ENCODE measurements at places on chromosomes 12 and 14.

- DNase-seq = no peak
Measured at GRCh38 chr14:77825895-77826519, 26.1 kb downstream of the ADCK1 start.

GRCh38 chr14:64726585-64726890 is 22.3 kb downstream of the PLEKHG3 start:
- no peak for DNase-seq

- no peak for DNase-seq
Measured at GRCh38 chr14:54253195-54253947, 143.4 kb upstream of the CDKN3 start.

- DNase-seq = no peak
Measured at GRCh38 chr12:105748806-105749600, 389.8 kb downstream of the NUAK1 start.

- no peak for DNase-seq
Measured at GRCh38 chr12:66163289-66163688, 6.5 kb downstream of the TMBIM4 start.

DNA sequence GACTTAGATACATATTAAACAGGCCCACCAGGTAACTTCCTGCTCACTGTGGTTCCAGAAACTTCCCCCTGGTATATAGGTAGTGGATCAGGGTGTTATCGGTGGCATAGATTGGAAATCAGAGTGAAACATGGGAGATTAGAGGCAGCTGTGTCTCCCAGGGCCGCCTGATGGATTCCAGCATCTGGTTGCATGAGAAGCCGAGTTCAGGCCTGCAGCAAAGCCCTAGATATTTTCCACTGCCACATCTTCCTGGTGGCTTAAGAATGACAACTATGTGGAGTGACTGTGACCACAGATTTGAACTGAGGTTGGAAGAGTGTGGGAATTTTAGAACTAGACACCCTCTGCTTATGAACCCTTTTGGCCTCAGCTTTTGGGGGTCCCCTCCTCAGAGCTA is 184.8 kb upstream of the NTF3 start:
- DNase-seq = no peak

DNA sequence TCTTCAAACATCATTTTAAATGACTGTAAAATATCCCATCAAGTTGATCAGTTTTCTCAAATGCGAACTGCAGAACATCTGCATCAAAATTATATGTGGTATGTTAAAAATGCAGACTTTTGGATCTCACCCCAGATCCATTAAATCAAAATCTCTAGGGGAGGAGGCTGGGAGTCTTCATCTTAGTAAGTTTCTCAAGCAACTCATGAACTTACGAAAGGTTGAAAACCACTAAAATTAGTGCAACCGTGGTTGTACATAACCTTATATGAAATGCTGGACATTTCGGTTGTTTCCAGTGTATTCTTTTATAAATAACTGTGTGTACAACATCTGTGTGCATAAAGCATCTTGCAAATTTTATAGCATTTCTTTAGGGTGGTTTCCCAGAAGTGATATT is 39.2 kb downstream of the ZFP36L1 start:
- DNase-seq = no peak

- no peak for DNase-seq
Measured at GRCh38 chr14:98791661-98792060, 480.3 kb downstream of the BCL11B start.

DNA sequence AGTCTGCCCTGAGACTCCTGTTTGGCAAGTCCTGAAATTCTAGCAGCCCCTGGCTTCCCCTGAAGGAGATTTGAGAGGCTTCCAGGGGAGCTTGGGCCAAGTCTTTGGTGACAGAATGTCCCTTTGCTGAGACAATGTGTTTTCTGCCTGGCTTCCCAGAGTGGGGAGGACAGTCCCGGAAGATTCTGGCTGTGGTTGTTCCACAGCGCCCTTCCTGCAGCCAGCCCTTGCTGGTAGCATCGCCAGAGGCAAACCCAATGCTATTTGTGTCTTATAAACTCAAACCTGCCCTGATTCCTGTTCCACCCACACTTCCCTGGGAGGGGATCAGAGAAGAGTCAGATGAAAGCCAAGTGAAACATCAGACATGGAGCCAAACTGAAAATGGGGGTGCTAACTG is 56.4 kb upstream of the OAS1 start:
- no peak for DNase-seq

GRCh38 chr14:58098507-58098906 is 53.5 kb downstream of the ARMH4 start:
- DNase-seq = no peak

- no peak for DNase-seq
Measured at GRCh38 chr12:52561880-52562449, 9.0 kb upstream of the KRT71 start.

GRCh38 chr12:100229036-100229635 is 28.5 kb downstream of the ACTR6 start:
- no peak for DNase-seq
